ENCODE measurements at places on chromosomes 11 and 22.

- peak; percentile 17 for DNase-seq
Observed at GRCh38 chr11:111635706-111636045, 33.4 kb downstream of the SIK2 start.

DNA sequence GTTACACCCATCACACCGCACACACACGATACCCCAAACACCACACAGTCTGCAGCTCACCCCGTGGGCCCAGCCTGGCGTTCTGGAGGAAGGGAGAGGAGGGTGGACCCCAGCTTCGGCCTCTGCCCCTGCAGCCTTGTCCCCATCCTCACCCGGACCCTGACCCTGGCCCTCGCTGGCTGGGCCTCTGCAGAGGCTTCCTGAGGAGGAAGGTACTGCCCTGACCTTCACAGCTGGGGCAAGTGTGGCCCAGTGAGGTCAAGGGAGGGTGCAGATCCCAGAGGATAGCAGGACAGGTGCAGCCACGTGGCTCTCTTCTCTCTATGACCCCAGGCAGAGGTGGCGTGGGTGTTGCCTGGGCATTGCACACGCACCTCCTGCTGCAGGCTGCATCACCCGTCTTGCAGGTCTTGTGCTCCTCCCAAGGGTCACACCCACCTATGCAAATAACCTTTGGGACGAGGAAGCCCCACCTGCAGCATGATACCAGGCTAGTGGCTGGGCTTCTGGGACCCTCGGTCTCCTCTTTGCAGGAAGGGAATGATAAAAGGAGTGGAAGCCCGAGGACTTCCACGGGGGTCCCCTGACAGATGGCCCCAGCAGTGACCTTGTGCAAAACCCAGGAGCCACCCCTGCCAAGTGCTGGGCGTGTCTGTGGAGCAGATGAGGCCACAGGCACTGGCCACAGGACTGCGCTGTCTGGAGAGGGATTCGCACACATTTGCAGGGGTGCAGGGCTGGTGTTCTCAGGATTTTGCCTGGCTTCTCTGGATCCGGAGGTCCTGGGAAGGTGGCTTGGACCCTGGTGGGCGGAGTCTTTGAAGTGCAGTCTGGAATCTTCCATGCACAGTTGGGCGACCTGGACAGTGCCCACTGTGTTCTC is 1241.5 kb downstream of the BRD1 start:
- no peak for DNase-seq

DNA sequence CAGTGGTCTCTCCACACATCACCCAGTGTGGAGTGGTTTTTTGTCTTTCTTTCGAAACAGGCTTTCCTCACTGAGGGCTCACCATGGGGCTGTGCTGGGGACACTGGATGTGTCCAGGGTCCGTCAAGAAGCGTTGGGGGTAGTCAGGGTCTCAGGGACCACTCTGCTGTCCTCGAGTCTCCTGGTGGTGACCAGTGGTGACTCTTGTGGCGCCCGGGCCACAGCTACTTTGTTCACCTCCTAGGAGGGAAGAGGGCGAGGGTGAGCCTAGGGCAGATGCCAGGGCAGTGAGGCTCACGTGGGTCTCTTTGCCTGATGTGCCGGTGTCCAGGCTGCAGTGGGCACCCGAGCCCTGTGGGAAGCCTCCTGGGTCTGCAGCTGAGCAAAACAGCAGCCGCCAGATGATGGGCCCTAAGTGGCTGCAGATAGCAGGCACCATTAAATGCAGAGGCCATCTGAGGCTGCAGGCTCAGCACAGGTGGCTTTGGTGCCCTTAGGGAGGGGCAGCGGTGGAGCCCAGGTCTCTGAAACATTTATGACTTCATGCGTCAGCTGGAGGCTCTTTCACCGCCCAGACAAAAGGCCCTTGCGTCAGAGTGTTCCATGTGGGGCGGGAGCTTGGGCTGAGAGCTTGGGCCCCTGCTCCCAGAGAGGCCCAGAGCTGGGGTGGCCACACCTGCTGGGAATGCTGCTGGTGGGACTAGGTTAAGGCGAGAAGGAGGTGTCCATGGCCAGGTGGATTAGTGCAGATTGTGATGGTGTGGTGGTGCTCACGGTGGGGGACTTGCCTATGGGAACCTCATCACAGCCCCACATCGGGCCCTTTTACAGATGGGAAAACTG is 29.5 kb downstream of the KCNQ1 start:
- peak; percentile 90 for DNase-seq

DNA sequence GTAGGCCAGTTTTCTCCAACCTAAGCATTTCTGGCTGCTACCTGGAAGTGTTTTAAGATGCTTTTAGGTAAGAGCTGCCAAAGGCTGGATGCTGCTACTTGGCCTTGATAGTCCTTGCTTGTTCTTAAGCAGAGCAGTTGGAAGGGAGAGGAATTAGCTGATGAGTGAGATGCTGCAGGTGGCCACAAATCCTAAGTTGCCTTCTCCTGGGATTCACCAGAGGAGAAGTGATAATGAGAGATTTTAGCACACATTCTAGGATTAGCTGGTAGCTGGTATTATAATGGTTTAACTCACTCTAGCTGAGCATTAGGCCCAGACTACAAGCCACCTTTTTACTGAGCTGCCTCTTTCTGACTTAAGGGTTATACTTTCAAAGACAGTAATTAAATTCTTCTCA is 442.9 kb upstream of the RAG2 start:
- no peak for DNase-seq

GRCh38 chr22:35819421-35819820 is 101.7 kb downstream of the APOL5 start:
- no peak for DNase-seq

DNA sequence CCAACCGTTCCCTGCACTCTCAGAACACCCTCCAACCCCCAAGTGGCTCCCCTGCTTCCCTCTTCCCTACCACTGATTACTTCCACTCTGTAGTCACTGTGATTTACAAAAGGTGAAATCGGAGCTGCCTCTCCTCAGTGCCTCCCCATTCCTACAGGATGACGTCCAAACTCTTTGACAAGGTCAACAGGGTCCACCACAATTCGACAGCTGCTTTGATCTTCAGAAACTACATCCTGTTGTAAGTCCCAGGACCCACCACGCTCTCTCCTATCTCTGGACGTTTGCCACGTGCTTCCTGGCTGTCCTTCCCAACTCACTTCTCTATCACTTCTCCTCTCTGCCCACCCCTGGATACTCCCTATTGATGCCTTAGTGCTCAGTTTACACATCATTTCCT is 85.0 kb upstream of the EIF3D start:
- DNase-seq = no peak

GRCh38 chr11:33802194-33802950 is 28.1 kb upstream of the FBXO3 start:
- peak; percentile 68 for DNase-seq

DNA sequence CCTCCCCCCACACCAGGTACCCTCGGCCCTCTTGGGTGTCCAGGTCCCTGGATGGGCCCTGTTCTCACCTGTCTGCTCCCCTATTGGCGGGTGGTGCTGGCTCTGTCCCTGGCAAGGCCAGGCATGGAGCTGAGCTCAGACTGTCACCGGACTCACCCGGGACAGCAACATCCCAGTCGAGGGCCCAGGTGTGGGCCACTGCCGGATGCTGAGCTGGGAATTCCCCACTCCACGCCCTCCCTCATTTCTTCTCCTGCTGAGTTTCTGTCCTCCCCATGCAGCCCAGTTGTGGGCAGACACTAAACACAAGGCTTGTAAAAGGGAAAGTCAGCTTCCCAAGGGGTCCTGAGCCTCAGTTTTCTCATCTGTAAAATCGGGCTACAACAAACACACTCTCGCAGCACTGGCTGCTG is 2.0 kb upstream of the AP5B1 start:
- DNase-seq = no peak

GRCh38 chr11:75485742-75486141 is 40.0 kb downstream of the GDPD5 start:
- no peak for DNase-seq

DNA sequence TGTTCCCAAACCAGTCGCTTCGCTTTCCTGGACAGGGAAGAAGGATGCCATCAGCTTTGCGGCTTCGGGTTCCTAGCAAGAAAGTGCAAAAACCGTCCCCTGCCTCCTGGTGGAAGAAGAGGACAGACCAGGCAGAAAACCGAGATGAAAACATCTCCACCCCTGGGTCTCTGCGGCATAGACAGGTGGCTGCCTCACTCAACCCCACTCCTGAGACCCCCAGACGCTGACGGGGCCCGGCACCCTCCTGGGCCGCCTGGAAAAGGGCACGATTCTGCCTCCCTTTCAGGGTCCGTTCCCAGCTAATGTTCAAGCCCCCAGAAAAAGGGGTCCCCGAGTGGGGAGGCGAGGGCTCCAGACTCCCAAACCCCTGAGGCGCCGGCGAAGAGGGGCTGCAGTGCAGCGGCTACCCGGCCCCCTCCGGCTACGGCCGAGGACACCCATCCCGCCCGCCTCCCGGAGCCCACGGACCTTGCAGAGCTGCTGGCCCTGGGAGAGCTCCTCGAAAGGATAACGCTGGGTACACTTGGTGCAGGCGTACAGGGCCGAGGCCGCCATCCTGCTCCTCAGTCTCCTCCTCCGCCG is 569 bp downstream of the FAM76B start:
- DNase-seq = peak; percentile 26

DNA sequence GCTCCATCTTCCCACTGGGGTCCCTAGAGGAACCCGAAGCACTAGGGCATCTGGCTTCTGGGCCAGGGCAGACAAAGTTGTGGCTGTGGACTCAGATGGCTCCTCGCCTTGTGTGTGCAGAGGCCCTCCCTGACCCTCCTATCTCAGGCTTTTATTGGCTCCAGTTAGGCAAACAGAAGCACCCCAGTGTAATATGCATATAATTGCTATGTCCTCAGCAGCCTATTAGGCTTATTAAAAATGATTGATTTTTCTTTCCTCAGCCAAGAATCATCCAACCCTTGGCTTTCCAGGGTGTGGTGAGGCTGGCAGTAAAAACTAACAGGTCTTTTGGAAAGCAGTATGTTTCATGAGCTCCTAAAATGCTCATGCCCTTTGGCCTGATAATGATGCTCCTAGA is 22.3 kb downstream of the UPB1 start:
- DNase-seq = no peak

DNA sequence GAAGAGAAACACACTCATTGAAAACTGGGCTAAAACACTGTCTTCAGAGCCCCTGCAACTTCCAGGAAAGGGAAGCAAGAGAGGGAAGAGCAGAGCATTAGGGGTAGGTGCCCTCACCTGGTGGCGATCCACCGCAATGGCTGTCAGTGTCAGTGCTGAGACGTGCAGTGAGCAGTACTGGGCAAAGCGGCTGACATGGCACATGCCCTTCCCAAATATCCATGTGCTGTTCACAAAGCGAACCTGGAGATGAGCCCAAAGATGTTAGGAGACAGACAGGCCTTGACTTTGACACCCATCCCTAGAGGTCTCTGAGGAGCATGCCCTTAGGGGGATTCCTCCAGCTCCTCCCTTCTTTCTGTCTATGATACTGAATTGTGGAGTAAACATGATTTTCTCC is 4.9 kb downstream of the GPR83 start:
- DNase-seq = no peak

DNA sequence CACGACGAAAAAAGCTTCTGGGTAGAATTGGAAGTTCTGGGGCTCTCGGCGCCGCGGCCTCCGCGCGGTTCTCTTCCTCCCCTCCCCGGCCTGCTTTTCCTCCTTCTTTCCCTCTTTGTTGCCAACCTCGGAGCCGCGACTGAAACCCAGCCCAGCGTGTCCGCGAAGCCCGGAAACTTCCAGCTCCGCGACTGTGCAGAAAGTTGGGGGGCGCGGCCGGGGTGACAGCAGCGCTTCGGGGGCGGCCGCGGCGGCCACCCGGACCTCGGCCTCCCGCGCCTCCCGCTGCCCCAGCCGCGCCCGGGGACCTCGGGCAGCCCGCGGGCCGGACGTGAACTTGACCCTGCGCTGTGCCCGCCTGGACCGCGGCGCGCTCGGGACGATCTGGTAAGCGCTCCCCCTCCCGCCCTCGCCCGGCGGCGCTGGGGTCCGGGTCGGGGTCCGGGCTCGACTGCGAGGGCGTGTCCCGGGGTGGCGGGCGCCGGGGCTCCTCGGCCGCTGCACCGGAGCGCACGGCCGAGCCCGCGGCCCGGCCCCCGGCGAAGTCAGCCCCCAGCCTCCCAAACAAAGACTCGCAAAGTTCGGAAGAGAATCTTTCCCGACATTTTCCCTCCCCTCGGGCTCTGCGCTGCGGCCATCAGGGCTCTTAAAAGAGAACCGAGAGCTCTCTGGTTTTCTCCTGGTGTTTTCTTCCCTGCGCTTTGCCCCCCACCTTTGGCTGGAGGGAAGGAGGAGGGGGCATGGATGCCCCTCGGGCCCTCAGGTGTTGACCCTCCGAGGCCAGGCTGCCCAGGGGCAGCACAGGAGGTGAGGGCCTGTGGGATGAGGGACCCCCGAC is 67.9 kb upstream of the WNT7B start:
- no peak for DNase-seq

DNA sequence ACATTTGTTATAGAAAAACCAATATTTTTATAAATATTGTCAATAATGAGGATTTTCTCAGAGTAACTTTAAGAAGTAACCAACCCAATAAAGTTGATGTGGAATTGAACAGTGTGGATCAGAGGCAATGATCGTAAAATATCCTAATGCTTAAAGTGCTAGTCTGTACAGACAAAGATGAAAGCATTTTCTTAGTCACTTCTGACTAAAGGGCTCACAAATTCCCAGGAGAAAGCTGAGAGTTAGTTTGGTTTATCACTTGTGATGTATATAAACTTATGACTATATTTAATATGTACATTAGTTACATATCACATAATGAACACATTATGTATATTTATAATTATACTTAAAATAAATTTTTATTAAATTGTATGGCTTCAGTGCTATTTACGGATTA is 25.4 kb upstream of the DDI1 start:
- DNase-seq = no peak

DNA sequence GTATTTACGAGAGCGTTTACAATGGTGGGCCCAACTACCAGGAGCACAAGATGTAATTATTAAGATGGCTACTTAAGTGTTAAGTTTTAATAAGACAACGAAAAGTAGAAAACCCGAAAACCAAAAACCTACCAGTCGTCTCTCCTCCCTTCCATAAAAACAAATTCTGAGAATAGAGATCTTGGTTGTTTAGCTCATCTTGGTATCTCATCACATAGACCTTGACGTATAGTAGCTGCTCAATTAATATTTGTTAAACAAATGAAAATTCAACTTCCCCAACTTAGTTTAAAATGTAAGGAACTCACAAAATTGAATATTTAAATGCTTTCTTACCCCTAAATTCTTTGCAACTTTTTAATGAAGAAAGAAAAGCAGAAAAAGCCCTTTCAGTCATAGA is 669 bp downstream of the KDM4D start:
- no peak for DNase-seq

GRCh38 chr11:128457874-128458273 is 129.5 kb downstream of the ETS1 start:
- no peak for DNase-seq

All from SHP77 (cell line).